HFFc6 (cell line): ENCODE measurements at places on chromosomes 2 and 18. TPM values are rescaled to one million over a fixed set of nuclear protein-coding genes. Genes with fewer than 3 reads are reported as not detected.

Gene SLC11A1
- total RNA-seq: 0.07 to 0.18 TPM (median 0.09 TPM) in 3 replicates

Gene AGXT
- not detected in 3 replicates for total RNA-seq

Gene NAT8
- not detected in 2 replicates for total RNA-seq

Gene TXNDC2
- 0.11 to 0.34 TPM in 2 of 3 replicates, not detected in the other for total RNA-seq

Gene LOXL3
- total RNA-seq: 54.9 to 74.4 TPM (median 65.9 TPM) in 3 replicates

Gene BARD1
- 9.3 to 19.0 TPM (median 13.6 TPM) in 3 replicates for total RNA-seq

Gene LRRC30
- total RNA-seq: not detected in 3 replicates

Gene UGT1A7
- not detected in 2 replicates for total RNA-seq

Gene FOXI3
- not detected in 3 replicates for total RNA-seq

Gene ACMSD
- not detected in 2 replicates for total RNA-seq

Gene BBS5
- 4.9 to 7.2 TPM (median 5.7 TPM) in 3 replicates for total RNA-seq

Gene WDFY1
- total RNA-seq: 42.5 to 50.4 TPM (median 42.6 TPM) in 3 replicates

Gene DUSP19
- 2.1 to 2.6 TPM (median 2.4 TPM) in 3 replicates for total RNA-seq

Gene REG1A
- total RNA-seq: not detected in 3 replicates

Gene ABCG5
- not detected in 3 replicates for total RNA-seq

Gene NT5C1B
- not detected in 2 replicates for total RNA-seq

Gene KRTCAP3
- total RNA-seq: 0.34 and 0.37 TPM in 2 replicates

Gene KLHL30
- total RNA-seq: 0.13 TPM in 1 of 3 replicates, not detected in the others

Gene CCDC74B
- 3.0 to 5.9 TPM (median 4.4 TPM) in 3 replicates for total RNA-seq

Gene ABHD3
- 3.7 and 4.7 TPM in 2 replicates for total RNA-seq

Gene AOX1
- total RNA-seq: 43.4 to 61.2 TPM (median 47.1 TPM) in 3 replicates

Gene WDR33
- 34.5 and 36.3 TPM in 2 replicates for total RNA-seq

Gene CHRND
- not detected in 3 replicates for total RNA-seq

Gene NTSR2
- not detected in 3 replicates for total RNA-seq

Gene FBXO41
- total RNA-seq: 0.88 to 1.7 TPM (median 0.93 TPM) in 3 replicates

Gene LYG2
- total RNA-seq: not detected in 3 replicates

Gene TUBA3D
- not detected in 3 replicates for total RNA-seq

Gene PECR
- total RNA-seq: 6.1 to 7.1 TPM (median 6.4 TPM) in 3 replicates

Gene MALL
- total RNA-seq: 23.1 to 38.1 TPM (median 35.1 TPM) in 3 replicates

Gene ALLC
- not detected in 3 replicates for total RNA-seq

Gene SFTPB
- not detected in 3 replicates for total RNA-seq

Gene FIGN
- 2.3 to 4.3 TPM (median 3.4 TPM) in 3 replicates for total RNA-seq

Gene PROKR1
- not detected in 3 replicates for total RNA-seq

Gene MC5R
- not detected in 3 replicates for total RNA-seq

Gene LYG1
- 0.24 to 0.27 TPM in 2 of 3 replicates, not detected in the other for total RNA-seq

Gene MAL
- not detected in 3 replicates for total RNA-seq

Gene MOGAT1
- not detected in 2 replicates for total RNA-seq

Gene CNTNAP5
- not detected in 3 replicates for total RNA-seq

Gene ITPRIPL1
- 0.51 to 1.4 TPM (median 0.90 TPM) in 3 replicates for total RNA-seq

Gene TEKT4
- not detected in 3 replicates for total RNA-seq
